Stimulated activated CD4-positive, alpha-beta T cell treated with anti-CD3 and anti-CD28 coated beads, Interleukin-4, amount 100 ng/mL, for 4 hours (primary cell): ENCODE measurements at places on chromosomes 12 and 14.
A peak's percentile ranks its signal among the peaks of the same experiment; 100 is the strongest.

DNA sequence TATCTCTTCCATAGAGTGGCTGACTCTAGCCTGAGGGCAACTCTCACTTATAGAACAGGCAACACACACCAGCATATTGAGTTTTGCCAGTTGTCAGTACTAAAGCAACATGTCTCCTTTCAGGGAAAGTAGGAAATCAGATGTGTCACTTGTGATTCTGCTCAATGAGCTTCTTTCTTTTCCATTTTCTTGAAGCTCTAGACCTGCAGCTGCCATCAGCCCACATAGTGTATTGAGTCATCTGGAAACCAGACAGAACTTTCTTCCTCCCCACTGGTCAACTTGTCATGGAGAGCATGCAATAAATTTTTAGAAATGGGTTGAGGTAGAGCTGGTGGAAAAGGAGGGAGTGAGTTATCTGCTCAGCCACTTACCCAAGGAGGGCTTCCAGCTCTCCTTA lies 209.0 kb upstream of the PLEKHG7 start:
- DNase-seq = no peak

DNA sequence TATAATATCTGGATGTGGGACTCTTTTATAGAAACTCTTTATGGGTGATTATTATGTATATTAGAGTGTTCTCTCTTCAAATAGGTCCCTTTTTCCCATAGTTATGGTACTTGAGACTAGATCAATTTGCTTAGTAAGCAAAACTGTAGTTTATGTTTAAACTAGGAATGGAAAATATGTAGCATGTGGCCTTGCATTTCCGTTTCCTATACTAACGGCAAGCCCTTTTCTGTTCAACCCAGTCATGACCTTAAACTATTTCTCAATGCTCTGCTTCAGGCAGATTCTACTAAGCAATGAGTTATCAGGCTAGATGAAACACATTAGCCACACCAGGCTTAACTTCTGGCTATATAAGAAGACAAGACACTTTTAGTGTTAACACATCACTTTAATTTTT lies 84.6 kb downstream of the OTOGL start:
- no peak for DNase-seq

- DNase-seq = no peak
Measured at GRCh38 chr14:21041676-21042433, at the start of gene RNASE7. RNASE7 (plus strand) TSS chr14:21042362; CDS start chr14:21042993, 631 bp downstream.

GRCh38 chr14:95531473-95531872 lies 3.4 kb upstream of the GLRX5 start:
- no peak for DNase-seq

- DNase-seq = peak; percentile 19
Measured at GRCh38 chr12:76455582-76456345, 103.8 kb downstream of the OSBPL8 start.

DNA sequence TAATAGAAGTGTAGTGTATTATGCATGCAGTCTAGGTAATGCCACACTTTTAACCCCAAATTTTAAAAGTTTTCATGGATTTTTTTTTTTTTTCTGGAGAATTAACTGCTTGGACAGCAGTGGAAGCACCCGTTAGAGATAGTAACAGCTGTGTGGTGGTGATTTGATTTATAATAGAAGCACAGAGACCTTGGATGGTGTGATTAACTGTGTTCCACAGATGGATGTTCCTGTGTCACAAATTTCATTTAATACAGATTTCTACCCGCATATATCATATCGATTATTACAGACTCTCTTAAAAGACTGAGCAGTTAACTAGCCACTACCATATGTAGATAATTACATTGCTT lies 47.0 kb downstream of the IFT81 start:
- no peak for DNase-seq

GRCh38 chr12:1795221-1795784 lies 25.1 kb upstream of the LRTM2 start:
- no peak for DNase-seq

- DNase-seq = no peak
Measured at GRCh38 chr14:67313153-67313552, 46.5 kb downstream of the ATP6V1D start.

DNA sequence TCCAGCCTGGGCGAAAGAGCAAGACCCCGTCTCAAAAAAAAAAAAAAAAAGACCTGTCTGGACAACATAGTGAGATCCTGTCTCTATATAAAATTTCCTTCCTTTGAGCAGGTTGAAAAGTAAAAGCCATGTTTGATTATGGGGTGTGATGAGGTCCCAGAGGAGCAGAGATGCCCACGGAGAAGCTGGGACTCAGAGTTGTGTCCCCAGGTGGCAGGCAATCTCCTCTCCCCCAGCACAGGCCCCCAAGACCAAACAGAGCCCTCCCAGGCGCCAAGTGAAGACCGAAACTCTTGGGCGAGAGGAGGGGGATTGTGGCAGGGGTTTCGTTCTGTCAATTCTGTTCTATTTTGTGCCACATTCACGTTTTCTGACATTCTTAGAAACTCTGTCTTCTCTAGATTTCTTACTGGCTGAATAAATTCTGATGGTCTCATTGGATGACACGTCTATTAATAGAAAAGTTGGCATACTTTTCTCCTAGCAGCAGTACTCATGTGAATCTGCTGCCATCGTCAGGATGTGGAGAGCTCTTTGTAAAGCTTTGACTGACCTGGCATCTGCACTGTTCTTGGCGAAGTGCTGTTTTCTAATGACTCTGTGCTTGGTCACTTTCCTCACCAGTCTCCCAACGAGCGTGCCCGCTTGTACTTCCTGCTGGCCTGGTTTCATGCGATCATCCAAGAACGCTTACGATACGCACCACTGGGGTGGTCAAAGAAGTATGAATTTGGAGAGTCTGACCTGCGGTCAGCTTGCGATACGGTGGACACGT lies 43.4 kb downstream of the HSP90AA1 start:
- DNase-seq = no peak

- no peak for DNase-seq
Measured at GRCh38 chr14:91898372-91898771, 31.0 kb upstream of the TC2N start.

DNA sequence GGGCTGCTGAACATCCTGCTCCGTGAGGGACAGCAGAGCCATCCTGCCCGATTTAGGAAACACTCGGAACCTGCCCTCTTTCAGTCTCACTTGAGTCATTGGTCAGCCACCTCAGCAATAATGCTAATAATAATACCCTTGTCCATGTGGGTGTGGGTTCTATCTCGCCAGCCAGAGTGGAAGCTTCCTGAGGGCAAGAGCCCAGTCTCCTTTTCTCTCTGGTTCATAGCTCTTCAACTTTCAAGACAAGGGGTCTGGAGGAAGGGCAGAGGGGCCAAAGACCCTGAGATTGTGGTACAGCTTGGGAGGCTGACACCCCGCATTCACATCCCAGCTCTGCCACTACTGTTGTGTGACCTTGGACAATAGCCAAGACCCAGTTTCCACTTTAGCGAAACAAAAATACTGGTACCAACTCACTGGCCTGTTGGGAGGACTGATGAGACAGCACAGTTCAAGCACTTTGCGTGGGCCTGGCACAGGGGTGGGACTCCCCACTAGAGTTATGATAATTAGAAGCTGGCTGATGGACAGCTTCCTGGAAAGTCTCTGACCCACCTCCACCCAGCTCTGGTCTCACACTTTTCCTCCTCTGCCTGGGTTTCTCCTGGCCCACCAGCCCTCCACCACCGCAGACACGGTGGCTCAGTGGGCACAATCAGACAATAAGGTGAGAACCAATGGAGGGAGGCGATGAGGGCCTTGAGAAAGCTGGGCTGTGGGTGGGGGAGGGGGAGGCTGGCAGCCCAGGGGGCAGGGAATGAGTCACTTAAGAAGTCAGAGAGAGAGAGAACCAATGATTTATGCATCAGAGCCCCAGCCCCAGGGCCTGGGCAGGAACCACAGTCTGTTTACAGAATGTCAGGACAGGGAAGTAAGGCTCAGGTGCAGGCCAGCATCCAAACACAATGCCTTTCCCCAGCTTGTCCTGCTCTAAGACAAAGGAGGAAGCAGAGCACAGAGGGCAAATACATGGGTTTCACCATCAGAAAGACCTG lies 9.6 kb downstream of the FAIM2 start:
- no peak for DNase-seq

DNA sequence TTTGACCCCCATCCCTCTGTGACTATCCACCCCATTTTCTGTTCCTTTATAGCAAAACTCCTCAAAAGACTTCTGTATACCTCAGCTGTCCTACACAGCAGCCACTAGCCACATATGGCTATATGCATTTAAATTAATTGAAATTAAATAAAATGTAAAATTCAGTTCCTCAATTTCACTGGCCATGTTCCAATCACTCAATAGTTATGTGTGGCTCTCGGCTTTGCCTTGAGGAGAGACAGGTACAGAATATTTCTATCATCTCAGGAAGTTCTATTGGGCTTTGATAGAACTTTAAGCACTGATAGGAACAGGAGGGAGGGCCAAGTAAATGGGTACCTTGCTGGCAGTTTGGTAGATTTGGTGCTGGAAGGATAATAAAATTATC lies 280.3 kb upstream of the AMIGO2 start:
- DNase-seq = no peak

DNA sequence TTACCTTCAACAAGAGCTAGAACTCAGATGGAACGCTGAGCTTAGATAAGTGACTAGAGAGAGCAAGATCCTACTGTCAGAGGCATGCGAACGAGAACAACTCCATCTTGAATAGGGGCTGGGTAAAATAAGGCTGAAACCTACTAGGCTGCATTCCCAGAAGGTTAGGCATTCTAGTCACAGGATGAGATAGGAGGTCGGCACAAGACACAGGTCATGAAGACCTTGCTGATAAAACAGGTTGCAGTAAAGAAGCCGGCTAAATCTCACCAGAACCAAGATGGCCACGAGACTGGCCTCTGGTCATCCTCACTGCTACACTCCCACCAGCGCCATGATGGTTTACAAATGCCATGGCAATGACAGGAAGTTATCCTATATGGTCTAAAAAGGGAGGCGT lies 59.6 kb upstream of the PLEKHG3 start:
- DNase-seq = no peak

- no peak for DNase-seq
Measured at GRCh38 chr12:6830286-6830890, 2.2 kb downstream of the P3H3 start.

DNA sequence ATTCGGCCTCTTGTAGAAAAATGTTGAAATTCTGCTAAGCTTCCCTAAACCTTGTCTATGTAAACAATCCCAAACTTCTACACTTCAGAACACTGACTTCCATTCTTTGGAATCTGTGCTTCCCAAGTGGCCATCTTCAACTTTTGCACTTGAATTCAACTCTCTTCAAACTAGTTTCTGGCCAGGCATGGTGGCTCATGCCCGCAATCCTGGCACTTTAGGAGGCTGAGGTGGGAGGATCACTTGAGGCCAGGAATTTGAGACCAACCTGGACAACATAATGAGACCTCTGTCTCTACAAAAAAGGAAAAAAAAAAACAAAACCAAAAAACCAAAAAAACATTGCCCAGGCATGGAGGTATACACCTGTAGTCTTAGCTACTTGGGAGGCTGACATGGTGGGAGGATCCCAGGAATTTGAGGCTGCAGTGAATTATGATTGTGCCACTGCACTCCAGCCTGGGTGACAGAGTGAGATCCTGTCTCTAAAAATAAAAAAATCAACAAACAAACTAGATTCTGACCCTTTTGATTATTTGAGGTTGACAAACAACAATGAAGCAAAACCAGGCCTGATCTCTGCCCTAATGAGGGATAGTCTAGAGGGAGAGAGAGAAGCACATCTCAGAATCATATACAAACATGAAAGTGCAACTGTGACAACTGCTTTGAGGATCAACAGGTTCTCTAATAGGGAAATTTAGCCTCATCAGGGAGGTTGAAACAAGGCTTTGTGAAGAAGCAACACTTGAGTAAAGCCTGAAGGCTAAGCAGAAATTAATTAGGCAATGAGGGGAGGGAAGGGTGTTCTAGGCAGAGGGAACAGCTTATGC lies 11.6 kb upstream of the C12orf75 start:
- no peak for DNase-seq

DNA sequence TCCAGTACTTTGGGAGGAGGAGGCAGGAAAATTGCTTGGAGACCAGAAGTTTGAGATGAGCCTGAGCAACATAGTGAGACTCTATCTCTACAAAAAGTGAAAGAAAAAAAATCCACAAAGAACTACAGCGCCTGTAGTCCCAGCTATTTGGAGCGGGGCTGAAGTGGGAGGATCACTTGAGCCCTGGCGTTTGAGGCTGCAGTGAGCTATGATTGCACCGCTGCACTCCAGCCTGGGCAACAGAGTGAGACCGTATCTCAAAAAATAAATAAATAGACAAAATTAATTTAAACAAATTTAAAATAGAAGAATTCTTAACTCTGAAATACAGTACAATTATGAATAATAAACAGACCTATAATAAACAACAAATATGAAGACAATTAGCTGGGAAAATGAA lies 40.9 kb downstream of the ATL1 start:
- DNase-seq = no peak

DNA sequence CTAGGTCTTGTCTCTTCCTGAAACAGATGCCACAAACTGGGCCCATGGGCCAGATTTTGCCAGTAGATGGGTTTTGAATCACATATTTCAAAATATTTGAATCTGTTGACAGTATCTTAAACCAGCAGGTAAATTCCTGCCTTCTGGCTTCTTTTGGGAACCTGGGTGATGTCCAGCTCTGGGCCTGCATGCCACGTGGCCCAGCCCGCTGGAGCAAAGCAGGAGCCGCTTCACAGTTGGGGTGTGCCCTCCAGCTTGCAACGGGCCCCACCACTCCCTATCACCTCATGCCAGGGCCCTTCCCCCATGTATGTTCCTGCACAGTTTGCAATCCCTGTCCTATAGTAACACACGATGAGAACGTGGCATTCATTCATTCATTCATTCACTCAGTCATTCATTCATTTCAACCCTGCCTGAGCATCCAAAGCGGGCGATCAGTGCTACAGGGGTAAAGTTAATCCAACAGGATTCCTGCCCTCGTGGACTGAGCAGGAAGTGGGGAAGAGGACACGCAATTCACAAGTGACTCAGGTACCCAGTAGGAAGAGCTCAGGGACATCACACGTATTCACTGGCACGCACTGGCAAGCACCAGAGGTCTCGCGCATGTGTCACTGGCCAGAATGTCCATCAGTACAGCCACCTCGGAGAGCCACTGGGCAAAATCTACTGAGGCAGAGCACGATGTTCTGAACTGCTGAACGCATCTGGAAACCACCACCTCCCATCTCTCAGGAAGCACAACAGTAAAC lies 27.8 kb downstream of the SCARB1 start:
- no peak for DNase-seq

DNA sequence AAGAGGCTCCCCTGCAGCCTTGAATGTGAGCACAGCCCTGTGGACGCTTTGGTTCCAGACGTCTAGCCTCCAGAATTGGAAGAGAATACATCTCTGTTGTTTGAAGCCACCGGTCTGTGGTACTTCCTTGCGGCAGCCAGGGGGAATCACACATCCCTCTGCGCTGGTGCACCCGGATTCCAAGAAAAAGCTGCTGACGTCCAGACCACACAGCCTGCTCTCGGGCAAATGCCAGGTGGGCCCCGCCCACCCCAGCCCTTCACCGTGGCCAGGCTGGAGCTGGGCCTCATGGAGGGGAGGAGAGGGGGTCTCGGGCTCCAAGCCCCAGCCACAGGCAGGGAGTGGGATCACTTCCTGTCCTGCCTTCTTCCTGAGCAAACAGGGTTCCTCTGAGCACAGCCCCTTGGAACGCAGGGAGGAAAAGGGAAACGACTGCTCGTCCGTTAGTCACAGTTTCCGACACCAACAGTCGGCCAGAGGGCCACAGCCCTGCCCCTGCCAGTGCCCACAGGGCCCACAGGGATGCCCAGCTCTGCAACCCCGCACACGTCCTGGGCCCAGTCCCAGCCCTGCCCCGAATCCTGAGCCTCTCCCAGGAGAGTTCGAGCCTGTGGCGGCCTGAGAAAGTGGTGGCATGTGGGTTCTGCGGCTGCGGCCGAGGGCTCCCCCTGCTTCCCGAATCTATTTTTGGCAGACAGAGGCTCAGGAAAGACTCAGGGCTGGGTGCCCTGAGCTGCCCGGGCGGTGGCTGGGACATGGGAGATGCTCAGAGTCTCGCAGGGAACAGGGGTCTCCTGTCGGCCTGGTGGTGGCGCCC lies 85.3 kb downstream of the RFLNA start:
- no peak for DNase-seq
